Activated CD4-positive, alpha-beta T cell treated with anti-CD3 and anti-CD28 coated beads, Interleukin-10, Interleukin-2, amounts not matched to agents 100 ng/mL and 50 ng/mL, durations not matched to agents 16 hours and 8 hours (primary cell): ENCODE measurements at places on chromosomes 7 and 10.

GRCh38 chr10:116690356-116691322 is 51.7 kb downstream of the HSPA12A start:
- no peak for DNase-seq

- no peak for DNase-seq
Measured at GRCh38 chr7:153604-154003, 38.8 kb upstream of the FAM20C start.

- no peak for DNase-seq
Measured at GRCh38 chr10:132591166-132591971, 53.8 kb downstream of the INPP5A start.

DNA sequence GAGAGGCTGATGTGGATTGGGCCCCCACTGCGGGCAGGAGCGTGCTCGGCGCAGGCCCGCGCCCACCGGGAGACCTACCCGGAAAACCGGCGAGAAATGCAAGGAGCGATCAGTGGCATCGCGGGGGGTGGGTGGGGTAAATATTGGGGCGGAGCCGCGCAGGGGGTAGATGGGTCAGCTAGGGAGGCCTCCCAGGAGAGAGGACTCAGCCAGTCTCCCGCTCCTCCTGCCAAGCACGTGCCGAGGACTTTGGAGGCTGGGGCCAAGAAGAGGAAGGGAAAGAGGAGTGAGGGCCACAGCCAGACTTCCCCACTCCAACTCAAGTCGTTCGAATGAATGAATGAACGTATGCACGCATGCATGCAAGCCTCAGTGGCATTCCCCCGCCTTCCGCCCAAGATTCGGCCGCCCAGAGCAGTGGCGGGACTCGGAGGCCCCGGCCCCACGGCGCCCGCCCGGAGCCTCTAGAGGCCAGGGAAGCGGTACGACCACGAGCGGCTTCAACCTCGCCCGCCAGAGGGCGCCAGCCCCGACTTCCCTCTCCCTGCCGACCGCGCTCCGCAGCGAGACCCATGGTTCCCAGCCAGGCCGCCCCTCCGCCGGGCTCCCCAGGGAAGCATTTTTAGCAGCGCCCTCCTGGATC is 3.6 kb downstream of the NPM3 start:
- DNase-seq: peak; percentile 89

- DNase-seq: peak; percentile 60
Measured at GRCh38 chr10:73889014-73889413, 14.7 kb upstream of the CAMK2G start.

DNA sequence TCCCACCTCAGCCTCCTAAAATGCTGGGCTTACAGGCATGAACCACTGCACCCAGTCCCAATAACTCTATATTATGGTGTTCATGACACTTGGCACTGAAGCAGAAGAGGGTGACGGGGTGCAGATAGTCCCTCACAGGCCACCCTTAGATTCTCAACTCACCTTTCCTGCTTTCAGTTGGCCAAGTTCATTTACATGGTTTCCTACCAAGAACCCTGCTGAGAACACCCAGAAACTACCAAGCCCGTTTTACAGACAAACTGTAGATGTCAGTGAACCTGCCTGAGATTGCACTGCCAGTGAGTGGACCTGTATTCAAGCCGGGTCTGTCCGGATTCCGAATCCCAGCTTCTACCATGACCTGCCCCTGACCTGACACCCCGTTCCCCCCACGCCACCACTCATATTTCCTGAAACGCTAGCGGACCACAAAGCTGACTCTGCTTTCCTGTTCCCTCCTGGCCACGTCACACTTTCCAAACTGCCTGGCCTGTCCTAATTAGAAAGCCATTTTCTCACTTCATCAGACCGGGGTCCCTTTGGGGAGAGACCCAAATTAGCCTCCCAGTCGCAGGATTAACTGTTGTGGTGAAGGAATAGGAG is 17.3 kb downstream of the GRID2IP start:
- peak; percentile 34 for DNase-seq

- no peak for DNase-seq
Measured at GRCh38 chr10:124450783-124451057, 885 bp upstream of the NKX1-2 start.
